Non-pigmented ciliary epithelial cell (primary cell): ENCODE measurements at places on chromosomes 2 and 18.

DNA sequence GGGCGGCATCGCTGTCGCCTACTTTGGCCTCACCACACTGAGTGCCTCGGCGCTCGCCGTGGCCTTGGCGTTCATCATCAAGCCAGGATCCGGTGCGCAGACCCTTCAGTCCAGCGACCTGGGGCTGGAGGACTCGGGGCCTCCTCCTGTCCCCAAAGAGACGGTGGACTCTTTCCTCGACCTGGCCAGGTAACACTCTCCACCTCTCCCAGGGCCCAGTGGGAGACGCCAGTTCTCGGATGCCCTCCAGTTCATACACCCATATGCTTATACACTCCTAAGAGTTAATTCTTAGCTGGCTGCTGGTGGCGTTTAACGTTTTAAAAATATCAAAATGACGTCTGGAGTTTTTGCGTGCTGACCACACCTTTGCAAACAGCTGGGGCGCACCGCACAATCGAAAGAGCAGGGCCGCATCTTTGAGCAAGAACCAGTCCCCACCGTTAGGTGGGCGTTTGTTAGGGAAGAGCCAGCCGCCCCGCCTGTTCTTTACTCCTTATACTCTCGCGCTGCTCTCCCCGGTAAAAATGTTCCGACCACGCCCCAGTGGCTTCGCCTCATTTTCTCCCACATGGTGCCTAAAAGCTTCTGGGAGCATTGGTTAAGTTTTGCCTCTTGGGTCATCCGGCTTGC lies 899 bp downstream of the SLC1A4 start:
- DNase-seq = no peak

DNA sequence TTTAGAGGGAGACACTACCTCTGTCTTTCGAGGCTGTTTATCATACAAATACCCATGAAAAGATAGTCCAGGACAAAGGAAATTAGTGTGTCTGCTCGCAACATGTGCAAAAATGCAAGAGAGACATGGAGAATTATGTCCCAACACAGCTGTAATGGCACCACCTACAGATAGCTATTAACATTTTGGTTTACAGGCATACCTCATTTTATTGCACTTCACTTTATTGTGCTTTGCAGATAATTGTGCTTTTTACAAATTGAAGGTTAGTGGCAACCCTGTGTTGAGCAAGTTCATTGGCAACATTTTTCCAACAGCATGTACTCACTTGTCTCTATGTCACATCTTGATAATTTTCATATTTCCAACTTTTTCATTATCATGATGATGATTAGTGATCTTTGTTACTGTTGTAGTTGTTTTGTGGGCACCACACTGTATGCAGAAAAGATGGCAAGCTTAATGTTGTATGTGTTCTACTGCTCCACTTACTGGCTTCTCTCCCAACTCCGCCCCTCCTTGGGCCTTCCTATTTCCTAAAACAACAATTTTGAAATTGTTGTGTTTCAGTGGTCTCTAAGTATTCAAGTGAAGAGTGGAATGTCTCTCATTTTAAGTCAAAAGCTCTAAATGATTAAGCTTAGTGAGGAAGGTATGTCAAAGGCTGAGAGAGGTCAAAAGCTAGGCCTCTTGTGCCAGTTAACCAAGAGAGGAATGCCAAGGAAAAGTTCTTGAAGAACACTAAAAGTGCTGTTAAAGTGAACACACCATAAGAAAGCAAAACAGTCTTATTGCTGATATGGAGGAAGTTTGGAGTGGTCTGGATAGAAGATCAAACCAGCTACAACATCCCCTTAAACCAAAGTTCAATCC lies 52.0 kb downstream of the ANKRD12 start:
- DNase-seq = no peak

DNA sequence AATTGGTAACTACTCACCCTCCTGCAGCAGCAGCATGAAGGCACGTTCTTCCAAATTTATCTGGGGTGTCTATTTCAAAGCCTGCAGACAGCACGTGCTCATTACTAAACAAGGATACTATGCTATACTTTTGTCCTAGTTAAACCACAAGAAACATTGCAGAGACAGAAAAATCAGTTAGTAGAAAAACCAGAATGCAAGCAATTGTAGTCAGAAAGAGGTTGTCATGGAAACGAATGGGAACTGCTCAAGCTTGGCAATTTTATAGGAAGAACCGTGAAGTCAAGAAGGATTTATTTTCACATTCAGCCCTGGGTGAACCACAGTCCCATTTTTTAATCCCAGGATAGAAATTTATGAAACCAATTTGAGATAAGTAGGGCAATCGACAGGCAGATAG lies 162.2 kb upstream of the PGAP1 start:
- DNase-seq = no peak

- no peak for DNase-seq
Measured at GRCh38 chr2:233929352-233930022, 12.3 kb downstream of the TRPM8 start.

GRCh38 chr2:160920791-160921303 lies 239.4 kb upstream of the TANK start:
- peak; percentile 69 for DNase-seq

- no peak for DNase-seq
Measured at GRCh38 chr2:128748336-128748735, 429.7 kb upstream of the HS6ST1 start.

DNA sequence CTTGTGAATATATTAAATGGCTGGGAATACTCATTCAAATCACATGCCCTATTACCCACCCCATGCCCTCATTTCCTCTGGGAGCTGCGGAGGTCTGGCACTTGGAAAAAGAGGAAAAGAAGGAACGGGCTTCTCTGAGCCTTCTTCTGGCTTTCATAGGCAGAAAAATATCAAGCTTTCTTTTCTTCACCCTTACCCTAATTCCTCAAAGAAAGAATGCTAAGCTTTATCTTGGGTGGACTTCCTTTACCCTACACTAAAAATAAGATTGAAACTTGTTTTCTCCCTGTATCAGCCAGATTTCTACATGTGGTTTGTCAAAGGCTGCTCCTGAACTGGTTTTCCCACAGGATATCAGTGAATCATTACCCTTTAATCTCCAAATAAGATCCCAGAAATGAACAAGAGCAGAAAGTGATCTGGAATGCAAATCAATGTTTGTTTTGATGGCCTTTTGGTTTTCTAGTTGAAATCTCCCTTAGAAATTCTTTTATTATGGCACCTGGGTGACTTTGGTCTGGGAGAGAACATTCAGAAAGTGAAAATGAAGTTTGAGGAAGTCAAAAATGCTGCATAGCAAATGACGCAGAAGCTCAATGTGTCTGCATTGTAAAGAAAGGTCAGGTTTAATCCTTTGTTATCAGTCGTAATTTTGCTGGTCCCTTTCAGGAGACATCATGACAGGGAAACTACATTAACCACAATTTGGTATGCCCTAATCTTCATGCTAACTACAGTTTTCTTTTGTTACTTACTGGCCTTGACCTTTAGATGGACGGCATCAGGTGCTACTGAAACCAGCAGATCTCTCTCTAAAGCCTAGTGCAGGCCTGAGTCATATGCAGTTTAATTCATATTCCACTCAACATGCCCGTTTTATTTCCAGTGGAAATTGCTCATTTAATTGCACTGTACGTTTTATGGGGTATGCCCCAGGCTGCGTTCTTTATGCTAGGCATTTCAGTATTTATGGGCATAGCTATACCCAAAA lies 46.6 kb upstream of the HNRNPA3 start:
- DNase-seq = no peak

DNA sequence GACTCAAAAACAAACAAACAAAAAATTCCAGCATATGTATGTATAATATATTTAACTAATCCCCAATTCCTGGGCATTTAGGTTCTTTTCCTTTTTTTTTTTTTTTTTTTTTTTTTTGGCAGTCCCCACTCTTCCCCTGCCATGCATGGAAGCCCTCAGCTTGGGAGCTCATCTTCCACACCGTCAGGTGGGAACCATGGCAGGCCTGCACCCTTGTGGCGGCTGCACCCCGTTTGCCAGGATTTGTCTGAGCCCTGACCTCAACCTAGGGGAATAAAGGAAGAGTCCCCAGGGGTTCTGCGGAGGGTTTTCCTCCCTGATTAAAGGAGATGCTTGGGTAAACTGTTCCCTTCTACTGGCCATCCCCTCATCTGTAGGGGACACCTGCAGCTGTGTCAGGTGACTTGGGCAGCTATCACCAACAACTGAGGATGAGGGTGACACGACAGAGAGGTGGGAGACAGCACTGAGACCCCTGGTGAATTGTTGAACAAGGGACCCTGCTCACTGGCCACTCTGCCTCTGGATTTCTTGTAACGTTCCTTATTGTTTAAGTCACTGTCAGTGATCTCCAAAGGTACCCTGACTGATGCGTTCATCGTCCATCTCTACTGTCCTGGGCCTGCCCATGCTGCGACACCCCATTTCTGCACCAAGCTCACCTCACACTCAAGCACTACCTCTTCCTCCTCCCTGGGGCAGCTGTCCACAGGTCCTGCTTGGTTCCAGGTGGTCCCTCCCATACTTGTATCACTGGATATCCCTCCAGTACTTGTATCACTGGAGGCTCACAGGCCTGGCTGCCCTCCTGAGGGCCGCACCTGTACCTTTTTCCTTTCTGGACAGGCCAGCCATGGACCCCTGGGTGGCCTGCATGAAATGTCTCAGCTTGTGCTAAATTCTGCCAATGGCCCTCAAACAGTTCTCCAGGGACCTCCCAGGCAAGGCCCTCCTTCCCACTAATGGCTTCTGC lies 14.5 kb downstream of the TMEM185B start:
- DNase-seq = no peak

DNA sequence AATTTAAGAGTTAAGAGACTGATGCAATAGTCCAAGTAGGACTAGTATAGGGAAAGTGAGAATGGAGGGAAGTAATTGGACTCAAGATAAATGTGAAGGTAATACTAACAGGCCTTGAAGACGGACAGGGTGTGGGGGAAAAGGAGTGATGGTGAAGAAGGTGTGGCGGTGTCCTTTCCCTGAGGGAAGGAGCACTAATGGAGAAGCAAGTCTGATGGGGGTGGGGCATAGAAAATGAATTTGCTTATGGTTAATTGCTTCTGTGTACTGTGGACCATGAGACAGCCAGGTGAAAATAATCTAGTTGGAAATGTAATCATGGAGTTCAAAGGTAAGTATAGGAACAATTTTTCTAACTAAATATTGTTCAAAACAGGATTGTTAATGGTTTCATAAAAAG lies 7.1 kb upstream of the TGOLN2 start:
- DNase-seq = no peak

- DNase-seq = no peak
Measured at GRCh38 chr18:6069103-6069502, 173.8 kb upstream of the TMEM200C start.

DNA sequence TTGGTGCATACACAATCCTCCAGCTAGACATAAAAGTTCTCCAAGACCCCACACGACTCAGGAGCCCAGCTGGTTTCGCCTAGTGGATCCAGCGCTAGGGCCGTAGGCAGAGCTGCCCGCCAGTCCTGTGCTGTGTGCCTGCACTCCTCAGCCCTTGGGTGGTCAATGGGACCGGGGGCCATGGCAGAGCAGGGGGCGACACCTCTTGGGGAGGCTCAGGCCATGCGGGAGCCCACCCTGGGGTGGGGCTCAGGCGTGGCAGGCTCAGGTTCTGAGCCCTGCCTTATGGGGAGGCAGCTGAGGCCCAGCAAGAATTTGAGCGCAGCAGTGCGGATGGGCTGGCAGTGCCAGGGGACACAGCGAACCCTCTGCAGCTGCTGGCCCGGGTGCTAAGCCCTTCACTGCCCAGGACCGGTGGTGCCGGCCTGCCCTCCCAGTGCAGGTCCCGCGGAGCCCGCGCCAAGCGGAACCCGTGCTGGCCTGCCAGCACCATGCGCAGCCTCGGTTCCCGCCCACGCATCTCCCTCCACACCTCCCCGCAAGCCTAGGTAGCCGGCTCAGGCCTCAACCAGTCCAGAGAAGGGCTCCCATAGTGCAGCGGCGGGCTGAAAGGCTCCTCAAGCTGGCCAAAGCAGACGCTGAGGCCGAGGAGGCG lies 1566.6 kb upstream of the SLC39A10 start:
- DNase-seq = no peak

- no peak for DNase-seq
Measured at GRCh38 chr18:50848991-50849390, 29.2 kb upstream of the MRO start.

- no peak for DNase-seq
Measured at GRCh38 chr2:40824278-40824677, 372.4 kb upstream of the SLC8A1 start.

DNA sequence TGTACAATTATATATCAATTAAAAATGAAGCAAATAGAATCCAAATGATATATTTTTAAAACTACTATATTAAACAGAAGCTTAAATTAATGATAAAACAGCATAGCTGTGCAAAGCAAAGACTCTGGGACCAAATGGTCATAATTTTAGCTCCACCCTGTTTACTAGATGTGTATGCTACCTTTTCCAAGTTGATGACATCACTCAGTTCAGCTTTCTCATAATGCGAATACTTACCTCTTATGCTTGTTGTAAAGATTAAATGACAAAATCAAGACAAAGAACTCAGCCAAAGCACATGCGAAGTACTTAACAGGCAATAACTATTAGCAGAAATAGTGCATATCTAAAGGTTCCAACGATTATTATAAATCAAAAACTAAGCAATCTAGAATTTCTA lies 51.6 kb downstream of the LNPK start:
- DNase-seq = no peak

GRCh38 chr2:71784734-71785511 lies 331.6 kb downstream of the DYSF start:
- no peak for DNase-seq

DNA sequence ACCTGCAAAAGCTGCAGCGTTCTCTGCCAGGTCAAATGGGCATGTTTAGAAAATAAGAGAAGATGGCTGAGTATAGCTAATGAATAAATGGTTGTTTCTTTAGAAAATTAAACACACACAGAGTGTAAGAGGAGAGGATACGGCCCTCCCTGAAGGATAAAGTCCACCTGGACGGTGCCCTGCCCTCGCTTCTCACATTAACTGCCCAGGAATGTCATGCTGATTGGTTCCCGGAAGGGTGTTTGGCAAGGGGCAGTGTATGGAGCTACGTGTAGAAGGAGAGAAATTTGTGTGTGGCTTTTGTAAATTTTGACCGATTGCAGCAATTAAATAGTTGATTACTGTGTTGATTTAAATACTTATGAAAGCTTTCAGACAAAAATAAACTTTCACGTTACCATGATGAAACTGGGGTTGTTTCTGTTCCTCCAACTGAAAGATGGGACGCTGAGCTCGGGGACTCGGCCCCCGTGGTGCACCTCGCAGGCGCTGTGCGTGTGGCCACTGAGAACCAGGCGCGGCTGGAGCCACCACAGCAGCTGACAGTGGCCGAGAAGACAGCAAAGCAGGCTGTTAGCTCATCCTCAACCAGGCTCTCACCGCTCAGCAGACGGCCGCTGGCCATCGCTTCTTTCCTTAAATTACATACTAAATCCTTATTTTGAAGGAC lies 22.7 kb downstream of the MPPE1 start:
- DNase-seq = no peak

- DNase-seq = peak; percentile 66
Measured at GRCh38 chr2:165357758-165358157, 111.7 kb upstream of the CSRNP3 start.

DNA sequence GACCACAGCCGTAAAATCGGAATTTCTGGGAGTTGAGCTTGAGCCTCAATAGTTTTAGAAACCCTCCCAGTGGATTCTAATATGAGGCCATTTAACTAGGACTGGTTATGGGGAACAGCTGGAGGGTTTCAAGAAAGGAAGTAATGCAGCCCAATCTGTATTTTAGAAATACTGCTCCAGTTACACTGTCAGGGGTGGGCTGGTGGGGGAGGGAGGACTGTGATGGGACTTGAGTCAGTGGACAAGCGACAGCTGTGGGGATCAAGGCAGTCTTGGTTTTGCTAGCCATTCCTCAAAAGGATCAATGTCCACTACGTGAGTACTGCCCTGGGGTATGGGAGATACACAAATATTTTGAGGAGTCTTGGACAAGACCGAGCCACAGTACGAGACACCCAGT lies 34.8 kb downstream of the ASB1 start:
- no peak for DNase-seq
